Fibroblast of lung (primary cell): ENCODE measurements at places on chromosomes 2 and 18.

DNA sequence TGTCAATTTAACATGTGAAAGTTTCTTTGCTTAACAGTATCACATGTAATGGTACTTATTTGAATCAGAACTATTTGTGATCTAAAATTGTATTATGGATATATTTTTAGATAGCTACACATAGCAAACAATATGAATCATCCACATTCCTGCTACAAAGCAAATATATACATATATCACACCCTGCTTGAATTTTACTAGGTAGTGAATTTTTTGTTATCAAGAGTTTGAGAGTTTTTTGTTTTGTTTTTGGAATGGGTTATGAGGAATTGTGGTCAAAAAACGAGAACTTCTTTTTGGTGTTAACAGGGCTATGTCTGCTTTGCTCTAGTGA is 635.7 kb downstream of the NRXN1 start:
- DNase-seq: no peak

DNA sequence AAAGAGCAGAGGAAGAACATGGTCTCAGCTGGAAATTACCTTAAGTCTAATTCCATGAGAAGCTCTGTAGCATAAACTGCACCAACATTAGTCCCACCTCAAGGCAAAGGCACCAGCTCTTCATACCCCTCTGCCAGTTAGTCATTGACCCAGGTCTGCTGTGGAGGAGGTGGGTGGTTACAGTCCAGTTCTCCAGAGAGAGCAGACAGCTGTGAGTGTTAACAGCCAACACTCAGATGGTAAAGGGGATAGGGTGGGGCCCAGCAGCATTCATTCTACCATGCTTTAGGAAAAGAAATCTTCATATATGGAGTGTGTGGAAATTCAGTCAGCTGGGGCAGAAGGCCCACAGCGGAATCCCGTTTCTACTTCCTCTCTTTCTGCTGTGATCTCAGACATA is 159.7 kb upstream of the FBXO11 start:
- no peak for DNase-seq

- DNase-seq: no peak
Measured at GRCh38 chr2:950080-950966, at the start of gene SNTG2. TSS of gene SNTG2 (plus strand) at chr2:950849. CDS start at chr2:950997, 148 bp downstream.

GRCh38 chr2:219057709-219058540 is 2.8 kb downstream of the IHH start:
- peak; percentile 49 for DNase-seq

- no peak for DNase-seq
Measured at GRCh38 chr2:240626531-240627300, 1.4 kb downstream of the GPR35 start.
